ENCODE measurements at places on chromosomes 3 and 15. TPM values are rescaled to one million over a fixed set of nuclear protein-coding genes. Genes with fewer than 3 reads are reported as not detected.

DNA sequence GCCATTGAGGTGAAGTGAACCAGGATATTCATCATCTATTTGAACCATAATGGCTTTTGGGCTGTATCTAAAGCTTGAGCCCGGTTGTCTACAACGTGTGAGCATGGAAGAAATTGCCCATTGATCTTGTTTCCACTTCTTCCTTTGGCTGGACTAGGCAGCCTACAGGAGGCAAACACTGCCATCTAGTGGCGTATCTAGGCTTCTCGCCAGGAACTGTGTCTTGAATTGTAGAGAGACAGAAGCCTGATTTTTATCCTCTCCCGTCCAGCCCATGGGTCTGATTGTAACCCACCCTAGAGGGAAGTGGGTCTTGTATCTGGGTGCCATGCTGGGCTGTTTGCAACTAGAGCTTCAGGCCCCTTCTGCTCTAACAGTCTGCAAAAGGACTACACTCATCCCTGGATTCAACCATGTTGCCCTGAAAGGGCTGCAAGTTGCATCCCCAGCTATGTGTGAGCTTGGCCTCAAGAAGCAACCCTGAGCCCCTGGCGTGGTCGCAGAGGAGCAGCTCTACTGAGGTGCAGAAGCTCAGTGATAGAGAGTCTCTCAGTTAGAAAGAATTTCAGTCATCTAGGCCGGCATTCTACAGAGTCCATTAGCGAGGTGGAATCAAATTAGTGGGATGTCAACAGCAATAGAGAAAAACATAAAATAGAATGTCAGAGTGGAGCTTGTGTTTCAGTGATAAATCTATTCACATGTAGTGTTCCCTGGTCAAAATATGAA lies 170.2 kb upstream of the UMPS start:
- DNase-seq: peak; percentile 49

GRCh38 chr15:67107014-67107812 lies 41.8 kb downstream of the SMAD3 start:
- no peak for DNase-seq

The CISH gene
- 5.0 TPM for total RNA-seq

- DNase-seq: no peak
Measured at GRCh38 chr3:17466028-17466427, 276.4 kb downstream of the TBC1D5 start.

GRCh38 chr3:131421957-131422498 lies 40.5 kb downstream of the NUDT16 start:
- no peak for DNase-seq

GRCh38 chr3:189292667-189293484 lies 121.1 kb downstream of the TPRG1 start:
- DNase-seq: no peak

The CASR gene
- 0.74 TPM for total RNA-seq

- DNase-seq: no peak
Measured at GRCh38 chr15:99966815-99967214, 233.6 kb upstream of the LYSMD4 start.

DNA sequence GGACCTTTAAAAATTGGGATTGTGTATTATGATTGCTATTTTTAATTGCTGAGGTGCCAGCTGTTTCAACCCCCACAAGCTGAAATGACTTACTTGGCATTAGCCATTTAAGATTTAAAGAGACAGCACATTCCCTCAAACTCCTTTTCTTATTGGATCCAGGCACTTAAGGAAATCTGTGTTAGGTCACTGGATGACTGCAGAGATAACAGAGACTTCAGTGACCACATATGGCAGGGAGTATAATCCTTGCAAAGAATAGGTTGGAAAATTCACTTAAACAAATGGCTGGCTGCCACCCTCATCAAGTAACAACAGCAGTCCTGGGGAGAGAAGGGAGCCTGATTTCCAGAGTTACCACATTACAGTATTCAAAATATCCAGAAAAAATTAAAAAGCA lies 66.6 kb downstream of the SLMAP start:
- no peak for DNase-seq

DNA sequence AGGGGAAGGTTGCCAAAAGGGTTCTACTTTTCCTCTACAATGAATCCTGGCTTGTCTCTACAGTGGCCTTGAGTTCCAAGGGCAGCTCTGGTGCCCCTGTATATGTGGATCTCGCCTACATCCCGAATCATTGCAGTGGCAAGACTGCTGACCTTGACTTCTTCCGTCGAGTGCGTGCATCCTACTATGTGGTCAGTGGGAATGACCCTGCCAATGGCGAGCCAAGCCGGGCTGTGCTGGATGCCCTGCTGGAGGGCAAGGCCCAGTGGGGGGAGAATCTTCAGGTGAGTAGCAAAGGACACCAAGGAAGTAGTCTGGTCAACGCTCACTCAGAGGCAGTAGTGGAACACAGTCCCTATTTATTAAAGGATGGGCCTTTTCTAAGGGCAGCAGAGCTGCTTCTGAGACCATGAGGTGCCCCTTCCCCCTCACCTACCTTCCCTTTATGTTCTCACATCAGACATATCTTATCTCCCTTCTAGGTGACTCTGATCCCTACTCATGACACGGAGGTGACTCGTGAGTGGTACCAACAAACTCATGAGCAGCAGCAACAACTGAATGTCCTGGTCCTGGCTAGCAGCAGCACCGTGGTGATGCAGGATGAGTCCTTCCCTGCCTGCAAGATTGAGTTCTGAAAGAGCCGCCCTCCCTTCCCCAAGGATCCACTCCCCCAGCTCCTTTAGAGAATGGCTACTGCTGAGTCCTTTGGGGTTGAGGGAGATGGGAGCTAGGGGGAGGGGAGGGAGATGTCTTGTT lies 12.4 kb downstream of the MAP1A start:
- no peak for DNase-seq

DNA sequence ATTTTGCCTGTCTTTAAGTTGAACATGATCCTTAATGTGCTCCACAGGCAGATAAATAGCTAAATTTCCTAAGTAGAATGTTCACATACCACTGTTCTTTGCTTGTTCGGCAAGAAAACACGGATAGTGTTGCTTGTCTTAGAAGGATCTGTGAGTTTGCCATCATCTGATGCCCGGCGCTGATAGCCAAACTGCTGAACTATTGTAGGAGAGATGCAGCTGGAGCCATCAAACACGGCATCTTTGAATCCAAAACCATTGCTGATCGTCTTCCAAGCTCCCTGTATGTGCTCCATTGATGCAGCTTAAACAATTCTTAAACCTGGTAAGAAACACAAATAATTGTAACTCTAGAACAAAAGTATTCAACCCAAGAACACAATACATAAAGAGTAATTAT lies 45.5 kb downstream of the RAF1 start:
- no peak for DNase-seq

The GOLGA8T gene
- 0.37 TPM for total RNA-seq

The PRICKLE2 gene
- total RNA-seq: 89.7 TPM

GRCh38 chr3:132785292-132785691 lies 63.1 kb upstream of the NPHP3 start:
- DNase-seq: no peak

DNA sequence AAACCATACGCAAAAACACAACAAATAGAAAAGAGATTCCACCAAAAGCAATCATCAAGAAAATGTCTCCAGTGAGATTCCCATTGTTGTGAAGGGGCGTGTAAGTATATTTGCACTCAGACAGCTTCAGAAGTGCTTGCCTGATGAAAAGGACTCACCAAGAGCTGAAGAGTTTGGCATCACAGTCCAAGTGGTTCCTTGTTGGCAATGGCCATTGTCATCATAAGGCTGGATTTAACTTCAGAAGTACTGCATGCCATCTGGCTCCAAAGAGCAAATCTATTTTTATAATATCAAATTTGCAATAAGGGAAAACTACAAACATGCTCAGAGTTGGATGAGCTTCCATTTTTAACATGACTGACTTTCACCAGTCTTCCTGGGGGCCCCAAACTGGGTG lies 505.3 kb upstream of the NR2F2 start:
- DNase-seq: no peak

DNA sequence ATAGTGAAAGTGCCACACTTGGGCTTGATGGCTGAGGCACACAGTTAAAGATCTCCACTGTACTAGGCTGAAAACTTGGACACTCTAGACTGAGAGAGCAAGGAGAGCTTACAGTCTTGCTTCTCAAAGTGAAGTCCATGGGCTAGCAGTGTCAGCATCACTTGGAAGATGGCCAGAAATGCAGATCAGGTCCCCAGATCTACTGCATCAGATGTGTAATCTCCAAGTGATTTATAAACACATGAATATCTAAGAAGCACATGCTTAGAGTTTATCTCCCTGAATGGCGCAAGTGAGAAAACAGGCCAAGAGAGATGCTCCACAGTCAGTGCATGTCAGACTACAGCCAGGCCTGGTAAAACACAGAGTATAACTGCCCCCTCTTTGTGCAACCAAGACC lies 308.6 kb downstream of the CLSTN2 start:
- no peak for DNase-seq

GRCh38 chr3:154018100-154018696 lies 103.0 kb upstream of the ARHGEF26 start:
- no peak for DNase-seq

- DNase-seq: no peak
Measured at GRCh38 chr3:169914321-169914720, 2.9 kb downstream of the SAMD7 start.

- no peak for DNase-seq
Measured at GRCh38 chr3:12470111-12470510, 14.2 kb upstream of the TSEN2 start.

The FOXL2NB gene
- not detected for total RNA-seq

- no peak for DNase-seq
Measured at GRCh38 chr3:156507285-156507684, 47.6 kb downstream of the SSR3 start.

The ARL6 gene
- 26.8 TPM for total RNA-seq

GRCh38 chr3:156964577-156964976 lies 138.4 kb downstream of the LEKR1 start:
- no peak for DNase-seq

- no peak for DNase-seq
Measured at GRCh38 chr15:50055332-50055731, 63.7 kb downstream of the ATP8B4 start.

GRCh38 chr3:124951511-124952281 lies 17.1 kb upstream of the MUC13 start:
- no peak for DNase-seq

- DNase-seq: no peak
Measured at GRCh38 chr3:148943506-148944205, 47.7 kb upstream of the GYG1 start.

DNA sequence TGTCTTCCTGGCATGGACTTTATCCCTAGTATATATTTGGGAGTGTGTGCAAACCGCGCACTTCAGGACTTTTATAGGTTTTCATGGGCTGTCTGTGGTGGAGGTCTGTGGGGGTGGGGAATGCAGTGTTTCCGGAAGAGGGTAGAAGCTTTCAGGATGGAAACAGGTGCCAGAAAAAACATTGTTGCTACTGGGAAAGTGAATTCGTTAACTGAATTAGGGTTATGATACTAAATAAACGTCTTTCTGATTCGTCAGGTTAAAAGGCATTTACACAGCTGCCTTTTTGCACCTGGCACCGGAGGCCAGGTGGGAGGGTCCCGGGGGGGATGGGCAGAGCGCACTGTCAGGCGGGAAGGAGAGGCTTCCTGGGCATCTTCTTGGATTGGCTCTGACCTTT lies 62.1 kb downstream of the SLCO3A1 start:
- no peak for DNase-seq

- DNase-seq: no peak
Measured at GRCh38 chr3:123652342-123652984, 67.6 kb upstream of the HACD2 start.

DNA sequence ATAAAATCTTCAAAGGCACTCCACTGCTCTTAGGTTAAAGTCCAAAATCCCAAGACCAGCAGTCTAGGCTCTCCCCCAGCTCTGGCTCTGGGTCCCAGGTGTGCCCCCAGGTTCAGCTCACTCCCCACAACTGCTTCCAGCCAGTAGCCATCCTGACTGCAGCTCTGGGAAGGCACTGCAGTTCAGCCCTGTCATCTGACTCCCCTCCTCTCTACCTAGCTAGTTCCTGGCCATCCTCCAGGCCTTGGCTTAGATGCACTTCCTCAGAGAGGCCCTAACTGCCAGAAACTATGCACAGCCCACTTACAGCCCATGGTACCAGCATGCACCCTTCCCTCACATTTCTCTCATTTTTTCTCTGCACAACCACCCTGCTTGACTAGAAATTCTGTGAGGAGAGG lies 25.5 kb downstream of the TBC1D2B start:
- no peak for DNase-seq

The ADAMTSL3 gene
- total RNA-seq: 56.9 TPM

The PP2D1 gene
- total RNA-seq: not detected

GRCh38 chr3:163671201-163671600 lies 1407.1 kb downstream of the SI start:
- no peak for DNase-seq

GRCh38 chr3:7195934-7196333 lies 335.0 kb downstream of the GRM7 start:
- DNase-seq: no peak

DNA sequence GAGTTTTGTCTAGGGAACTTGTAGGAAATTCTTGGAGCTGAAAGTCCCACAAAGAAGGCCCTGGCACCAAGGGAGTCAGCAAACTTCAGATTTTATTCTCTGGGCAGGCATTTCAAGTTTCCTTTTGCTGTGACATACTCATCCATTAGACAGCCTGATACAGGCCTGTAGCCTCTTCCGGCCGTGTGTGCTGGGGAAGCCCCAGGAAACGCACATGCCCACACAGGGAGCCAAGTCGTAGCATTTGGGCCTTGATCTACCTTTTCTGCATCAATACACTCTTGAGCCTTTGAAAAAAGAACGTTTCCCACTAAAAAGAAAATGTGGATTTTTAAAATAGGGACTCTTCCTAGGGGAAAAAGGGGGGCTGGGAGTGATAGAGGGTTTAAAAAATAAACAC lies 15.0 kb downstream of the TIGIT start:
- no peak for DNase-seq

The LRRC34 gene
- 14.7 TPM for total RNA-seq

DNA sequence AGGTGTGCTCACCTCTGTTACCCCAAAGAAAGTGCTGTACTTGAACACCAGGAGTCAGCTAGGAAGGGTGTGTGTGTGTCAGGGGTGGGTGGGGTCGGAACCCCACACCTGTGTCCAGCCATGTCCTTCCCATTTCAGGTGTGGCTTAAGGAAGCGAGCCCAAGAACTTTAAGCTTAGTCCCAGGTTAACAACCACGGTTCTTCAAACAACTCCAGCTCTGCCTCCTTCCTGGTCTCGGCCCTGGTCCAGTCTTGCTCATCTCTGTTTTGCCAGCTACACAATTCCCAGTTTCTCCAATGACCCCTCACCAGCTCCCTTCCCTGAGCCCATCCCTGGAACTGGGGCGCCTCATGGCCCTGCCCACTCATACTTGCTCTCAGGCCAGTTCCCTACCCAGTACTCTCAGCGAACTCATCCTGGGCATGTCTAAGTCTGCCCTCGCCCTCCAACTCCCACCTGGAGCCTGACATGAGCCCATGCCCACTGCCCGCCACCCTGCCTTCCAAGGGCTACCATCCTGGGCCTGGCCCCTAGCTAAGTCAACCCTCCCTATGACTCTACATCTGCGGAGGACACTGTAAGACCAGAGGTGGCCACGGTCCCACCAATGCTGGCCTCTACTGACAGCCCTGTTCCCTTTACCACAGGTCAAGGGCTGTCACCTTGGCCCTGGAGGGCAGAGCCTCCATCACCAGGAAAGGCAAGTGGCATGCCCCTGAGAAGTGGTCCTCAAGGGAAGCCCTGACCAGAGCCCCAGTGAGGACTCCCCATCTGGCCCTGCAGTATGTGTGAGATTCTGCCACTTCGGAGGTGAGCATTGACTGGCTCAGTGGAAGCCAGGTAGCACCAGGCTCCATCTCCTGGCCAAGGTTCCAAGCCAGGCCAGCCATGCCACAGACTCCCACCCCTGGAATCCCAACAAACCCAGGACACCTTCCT lies 9.2 kb downstream of the POC1A start:
- no peak for DNase-seq

GRCh38 chr3:58355179-58355578 lies 22.5 kb downstream of the PXK start:
- no peak for DNase-seq

All from urinary bladder (tissue), 4 donors.